Suprapubic skin (tissue), 4 donors: ENCODE measurements at places on chromosomes 4 and X.

DNA sequence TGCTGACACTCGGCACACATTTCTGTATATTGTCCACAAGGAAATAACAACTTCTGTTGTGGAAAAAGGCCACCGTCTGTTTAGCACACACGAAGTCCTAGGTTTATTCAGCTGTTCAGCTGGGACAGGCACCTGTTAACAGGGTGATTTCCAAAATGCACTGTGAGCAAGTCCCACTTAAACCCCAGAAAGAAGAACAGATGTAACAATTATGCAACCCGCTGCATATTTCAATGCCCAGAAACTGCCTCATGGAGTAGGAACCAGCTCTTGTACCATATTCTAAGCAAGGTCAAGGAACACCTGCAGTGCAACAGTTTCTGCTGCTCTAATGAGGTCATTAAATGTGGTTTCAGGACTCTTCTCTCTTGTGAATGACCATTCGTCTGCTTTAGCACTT lies 77.1 kb downstream of the GEMIN8 start:
- no peak overlapping the region for H3K4me3 ChIP-seq
- H3K27me3 ChIP-seq = no peaks in the 10 kb centered on the region
- H3K36me3 ChIP-seq = no peaks in the 10 kb centered on the region
- H3K4me1 ChIP-seq = no peaks in the 10 kb centered on the region

DNA sequence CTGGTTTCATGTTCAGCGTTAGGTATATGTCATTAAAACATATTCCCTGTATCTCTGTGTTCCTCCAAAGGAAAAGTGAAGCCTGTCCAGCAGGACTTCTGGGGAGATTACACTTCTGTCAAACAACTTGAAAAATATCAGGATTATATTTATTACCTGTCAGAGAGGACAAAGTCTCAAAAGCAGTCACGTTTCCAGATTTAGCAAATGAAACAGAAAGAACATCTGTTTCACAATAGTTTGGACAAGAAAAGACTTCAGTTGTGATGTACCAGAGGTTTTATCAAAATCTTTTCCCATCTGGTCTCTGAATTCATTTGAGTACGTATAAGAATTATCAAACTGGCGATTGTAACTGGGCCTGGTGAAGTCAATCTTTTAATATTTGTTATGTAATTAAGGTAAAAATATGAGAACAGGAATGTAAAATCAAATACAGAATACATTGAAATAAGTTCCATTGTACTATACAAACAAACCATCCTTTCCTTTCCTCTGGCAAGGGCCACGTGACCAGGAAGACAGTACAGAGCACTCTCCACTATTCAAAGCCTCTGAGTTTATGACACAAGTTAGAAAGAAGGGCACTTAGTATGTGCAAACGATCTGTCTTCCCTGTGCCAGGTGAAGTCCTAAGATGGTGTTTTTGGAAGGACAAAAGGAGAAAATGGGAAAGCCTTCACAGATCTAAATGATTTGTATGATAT lies 3.2 kb downstream of the CASP3 start:
- no peaks in the 10 kb centered on the region for H3K27me3 ChIP-seq
- H3K27ac ChIP-seq = no peak overlapping the region
- no peak for DNase-seq
- H3K4me1 ChIP-seq = peaks cover 45% of the 10 kb centered on the region
- H3K4me3 ChIP-seq = no peak overlapping the region

- DNase-seq = no peak
- H3K4me3 ChIP-seq = no peak overlapping the region
- H3K27me3 ChIP-seq = no peaks in the 10 kb centered on the region
- H3K4me1 ChIP-seq = no peaks in the 10 kb centered on the region
- H3K36me3 ChIP-seq = no peaks in the 10 kb centered on the region
- no peak overlapping the region for H3K27ac ChIP-seq
Measured at GRCh38 chr4:22454955-22455354, 60.9 kb downstream of the ADGRA3 start.

DNA sequence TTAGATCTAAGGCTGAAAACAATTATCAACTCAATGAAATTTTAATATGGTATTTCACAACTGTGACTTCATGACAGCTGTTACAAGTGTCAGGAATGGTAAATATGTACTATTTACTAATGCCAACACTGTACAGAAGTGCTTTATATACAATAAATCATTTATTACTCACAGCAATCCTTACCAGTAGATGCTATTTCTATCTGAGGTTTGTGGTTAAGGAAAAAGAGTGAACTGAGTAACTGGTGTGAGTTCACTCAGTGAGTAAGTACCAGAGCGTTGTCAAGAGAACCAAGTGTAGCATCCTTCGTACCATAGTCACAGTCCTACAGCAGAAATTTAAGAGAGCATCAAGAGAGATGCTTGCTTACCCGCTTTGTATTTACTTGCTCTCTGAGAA lies 23.3 kb downstream of the MTHFD2L start:
- DNase-seq = no peak
- no peak overlapping the region for H3K27ac ChIP-seq
- H3K4me3 ChIP-seq = no peak overlapping the region
- H3K36me3 ChIP-seq = no peaks in the 10 kb centered on the region
- H3K4me1 ChIP-seq = no peaks in the 10 kb centered on the region

- DNase-seq = no peak
- no peak overlapping the region for H3K27ac ChIP-seq
- no peaks in the 10 kb centered on the region for H3K27me3 ChIP-seq
- H3K4me3 ChIP-seq = no peak overlapping the region
Measured at GRCh38 chr4:187665086-187665485, 330.5 kb upstream of the ZFP42 start.

- H3K4me1 ChIP-seq = no peaks in the 10 kb centered on the region
- H3K27me3 ChIP-seq = no peaks in the 10 kb centered on the region
- no peak for DNase-seq
- no peaks in the 10 kb centered on the region for H3K36me3 ChIP-seq
- no peak overlapping the region for H3K27ac ChIP-seq
Measured at GRCh38 chr4:79632114-79632513, 224.1 kb upstream of the GK2 start.

- no peaks in the 10 kb centered on the region for H3K27me3 ChIP-seq
- H3K4me3 ChIP-seq = no peak overlapping the region
- no peaks in the 10 kb centered on the region for H3K4me1 ChIP-seq
- H3K27ac ChIP-seq = no peak overlapping the region
- no peak for DNase-seq
Measured at GRCh38 chrX:116267511-116268040, 97.0 kb downstream of the AGTR2 start.

- H3K36me3 ChIP-seq = no peaks in the 10 kb centered on the region
- no peak for DNase-seq
Measured at GRCh38 chrX:105725228-105725627, 97.1 kb upstream of the NRK start.

- no peak for DNase-seq
- H3K27me3 ChIP-seq = no peaks in the 10 kb centered on the region
- H3K4me1 ChIP-seq = no peaks in the 10 kb centered on the region
Measured at GRCh38 chrX:31837445-31838049, 765.7 kb upstream of the FTHL17 start.

- H3K36me3 ChIP-seq = peaks cover 3% of the 10 kb centered on the region
- H3K4me1 ChIP-seq = peaks cover 15% of the 10 kb centered on the region
- peak; percentile 74 for DNase-seq
- H3K27me3 ChIP-seq = no peaks in the 10 kb centered on the region
Measured at GRCh38 chrX:151974336-151975227, at the start of gene GABRE. Gene GABRE, minus strand, starts transcription at chrX:151974676. Its CDS starts 51 bp downstream, at chrX:151974625.

DNA sequence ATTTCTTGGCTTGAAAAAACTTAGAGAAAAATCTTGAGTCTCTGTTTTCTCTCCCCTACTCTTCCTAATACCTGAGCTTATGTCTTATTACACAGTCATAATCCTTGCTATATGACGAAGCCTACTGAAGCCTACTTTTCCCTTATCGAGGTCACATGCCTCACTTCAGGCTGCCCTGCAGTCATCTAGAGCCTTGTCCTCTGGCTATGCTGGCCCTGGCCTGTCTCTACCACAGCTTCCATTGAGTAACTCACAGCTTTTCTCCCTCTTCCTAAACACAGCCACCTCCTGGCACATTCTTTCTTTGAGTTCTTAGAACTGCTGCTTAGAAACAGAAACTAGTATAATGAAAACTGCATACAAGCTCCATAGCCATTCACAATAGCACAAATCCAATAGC lies 1698.3 kb downstream of the STIM2 start:
- H3K4me1 ChIP-seq = no peaks in the 10 kb centered on the region
- no peak overlapping the region for H3K27ac ChIP-seq
- no peaks in the 10 kb centered on the region for H3K36me3 ChIP-seq
- H3K4me3 ChIP-seq = no peak overlapping the region
- H3K27me3 ChIP-seq = no peaks in the 10 kb centered on the region

DNA sequence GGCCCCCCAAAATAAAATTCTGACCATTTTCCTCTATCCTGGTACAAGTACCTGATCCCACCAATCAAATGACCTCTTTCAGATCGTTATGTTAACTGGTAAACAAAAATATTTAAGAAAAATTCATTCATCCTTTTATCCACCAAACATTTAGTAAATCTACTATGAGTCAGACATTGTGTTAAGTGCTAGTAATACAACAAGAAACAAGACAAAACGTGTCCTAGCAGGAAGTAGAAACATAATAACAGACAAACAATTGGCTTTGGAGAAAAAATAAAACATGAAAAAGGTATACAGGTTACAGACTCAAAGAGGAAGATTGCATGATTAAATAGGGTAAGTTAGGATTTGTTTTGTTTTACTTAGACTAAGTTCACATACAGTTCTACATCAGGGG lies 43.7 kb downstream of the ANTXR2 start:
- H3K27ac ChIP-seq = no peak overlapping the region
- H3K36me3 ChIP-seq = peaks cover 13% of the 10 kb centered on the region
- DNase-seq = no peak
- no peak overlapping the region for H3K4me3 ChIP-seq
- H3K27me3 ChIP-seq = no peaks in the 10 kb centered on the region
- no peaks in the 10 kb centered on the region for H3K4me1 ChIP-seq

DNA sequence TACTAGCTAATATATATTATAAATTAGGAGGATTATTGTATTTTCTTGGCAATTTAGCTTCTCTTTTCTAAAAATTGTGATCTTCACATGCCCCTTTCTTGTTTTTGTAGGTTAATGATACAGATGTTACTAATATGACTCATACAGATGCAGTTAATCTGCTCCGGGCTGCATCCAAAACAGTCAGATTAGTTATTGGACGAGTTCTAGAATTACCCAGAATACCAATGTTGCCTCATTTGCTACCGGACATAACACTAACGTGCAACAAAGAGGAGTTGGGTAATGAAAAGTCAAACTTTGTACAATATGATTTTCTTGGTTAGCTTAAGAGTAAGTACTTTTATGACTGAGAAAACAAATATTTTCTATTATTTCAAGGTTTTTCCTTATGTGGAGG lies 74.1 kb downstream of the SLC10A6 start:
- no peaks in the 10 kb centered on the region for H3K4me1 ChIP-seq
- DNase-seq = no peak
- H3K27ac ChIP-seq = no peak overlapping the region
- no peaks in the 10 kb centered on the region for H3K27me3 ChIP-seq
- peaks cover 63% of the 10 kb centered on the region for H3K36me3 ChIP-seq

DNA sequence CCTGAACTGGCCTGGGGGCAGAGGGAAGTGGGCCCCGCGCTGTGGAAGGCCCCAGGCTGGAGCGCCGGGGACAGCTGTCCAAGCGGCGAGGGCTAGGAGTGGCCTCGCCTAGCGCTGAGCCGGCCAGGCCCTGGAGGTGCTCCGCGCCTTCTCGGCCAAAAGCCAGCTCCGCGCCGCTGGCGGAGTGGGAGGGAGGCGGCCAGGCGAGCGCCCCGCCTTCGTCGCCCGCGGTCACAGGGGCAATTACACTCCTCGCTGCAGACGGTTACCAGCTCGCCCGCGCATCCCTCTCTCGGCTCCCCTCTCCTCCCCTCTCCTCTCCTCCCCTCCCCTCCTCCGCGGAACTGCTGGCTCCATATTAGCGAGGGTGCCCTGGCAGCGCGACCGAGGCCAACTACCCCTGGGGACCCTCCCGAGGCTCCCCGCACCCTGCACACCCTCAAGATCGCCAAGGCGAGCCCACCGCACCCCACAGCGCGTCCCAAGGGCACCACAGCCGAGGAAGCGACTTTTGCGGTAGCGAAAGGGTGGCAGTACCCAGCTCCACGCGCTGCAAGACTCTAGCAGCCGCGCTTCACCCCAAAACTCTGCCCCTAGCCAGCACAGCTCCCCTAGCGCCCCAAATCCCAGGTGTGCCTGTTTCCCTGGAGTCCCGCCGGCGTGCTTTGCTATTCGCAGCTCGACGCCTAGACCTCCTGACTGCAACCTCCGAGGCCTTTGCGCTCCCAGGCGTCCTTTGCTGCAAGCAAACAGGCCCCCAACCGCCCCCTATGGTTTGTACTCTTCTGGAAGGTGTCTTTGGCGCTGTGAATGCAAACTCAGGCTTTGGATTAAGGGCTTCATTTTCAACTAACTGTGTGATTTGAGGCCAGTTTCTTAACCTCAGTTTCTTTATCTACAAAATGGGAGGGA lies 91.4 kb downstream of the BCOR start:
- H3K36me3 ChIP-seq = no peaks in the 10 kb centered on the region
- H3K4me3 ChIP-seq = peak overlapping the region; percentile 26
- DNase-seq = no peak

DNA sequence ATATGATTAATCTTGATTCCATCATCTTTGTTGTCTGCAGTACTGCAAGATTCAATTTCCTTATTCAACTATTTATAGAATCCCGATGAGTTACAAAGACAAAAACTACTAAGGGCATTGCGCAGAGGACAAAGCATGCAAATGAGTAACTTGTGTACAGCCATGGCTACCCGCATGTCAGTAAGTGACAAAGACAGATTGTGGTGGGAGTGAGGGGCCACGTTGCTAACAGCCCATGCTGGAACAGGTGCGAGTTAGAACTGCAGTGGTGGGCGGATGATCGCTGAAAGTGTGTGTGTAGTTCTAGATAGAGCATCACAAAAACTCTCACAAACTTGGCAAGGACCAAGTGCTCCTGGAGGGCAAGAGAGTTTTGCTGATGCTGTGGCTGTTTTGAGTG lies 49.5 kb downstream of the ACOX3 start:
- peaks cover 73% of the 10 kb centered on the region for H3K36me3 ChIP-seq
- H3K4me1 ChIP-seq = peaks cover 19% of the 10 kb centered on the region
- DNase-seq = no peak
- H3K27me3 ChIP-seq = no peaks in the 10 kb centered on the region

DNA sequence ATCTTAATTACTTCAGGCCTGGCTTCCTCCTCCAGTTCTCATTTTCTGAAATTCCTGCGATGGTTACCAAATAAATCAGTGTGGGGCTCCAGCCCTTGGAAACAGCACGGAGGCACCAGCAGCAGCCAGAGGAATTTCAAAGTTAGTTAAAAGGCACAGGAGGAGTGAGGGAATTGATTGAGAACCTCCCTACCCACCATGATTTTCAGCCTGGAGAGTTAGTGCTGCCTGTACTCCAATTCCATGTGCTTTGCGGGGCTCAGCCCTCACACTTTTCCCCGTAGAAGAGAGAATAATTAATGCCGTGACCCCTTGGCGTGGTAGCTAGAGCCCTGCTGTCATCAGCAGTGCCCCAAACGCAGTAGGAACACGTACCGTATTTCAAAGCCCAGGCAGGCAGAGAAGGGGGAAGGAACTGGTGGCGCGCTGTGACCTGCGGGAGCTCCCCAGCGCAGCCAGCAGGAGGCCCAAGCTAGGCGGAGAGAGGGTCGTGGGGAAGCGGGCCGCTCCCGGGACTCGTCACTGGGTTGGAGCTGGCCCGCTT lies 84.0 kb upstream of the IGFBP7 start:
- H3K27me3 ChIP-seq = peaks cover 9% of the 10 kb centered on the region
- H3K36me3 ChIP-seq = no peaks in the 10 kb centered on the region
- no peak overlapping the region for H3K4me3 ChIP-seq
- DNase-seq = no peak
- no peaks in the 10 kb centered on the region for H3K4me1 ChIP-seq
- no peak overlapping the region for H3K27ac ChIP-seq
